Smooth muscle cell of the coronary artery (primary cell): ENCODE measurements at places on chromosomes 2 and 18. TPM values are rescaled to one million over a fixed set of nuclear protein-coding genes. Genes with fewer than 3 reads are reported as not detected.

The PAIP2B gene
- total RNA-seq: 0.45 and 0.47 TPM in 2 replicates

The ZNF804A gene
- total RNA-seq: under 0.01 and 0.83 TPM in 2 replicates

The ROCK1 gene
- total RNA-seq: 9.9 and 29.9 TPM in 2 replicates

The MOGAT1 gene
- not detected in 2 replicates for total RNA-seq

The SPDYA gene
- total RNA-seq: 0.12 and 0.53 TPM in 2 replicates

The ALK gene
- under 0.01 TPM in 1 of 2 replicates, not detected in the other for total RNA-seq

The CCDC150 gene
- 2.7 and 4.7 TPM in 2 replicates for total RNA-seq

The NT5DC4 gene
- total RNA-seq: not detected in 2 replicates

The SNTG2 gene
- total RNA-seq: not detected in 2 replicates

The CCDC74B gene
- 3.4 and 9.6 TPM in 2 replicates for total RNA-seq

The IL36B gene
- total RNA-seq: not detected in 2 replicates

The PRSS56 gene
- total RNA-seq: not detected in 2 replicates

The ASPRV1 gene
- total RNA-seq: 0.12 and 0.15 TPM in 2 replicates

The SERPINB12 gene
- not detected in 2 replicates for total RNA-seq

The RPRM gene
- total RNA-seq: not detected in 2 replicates

The MYOM1 gene
- total RNA-seq: 0.98 and 1.3 TPM in 2 replicates
